Hematopoietic multipotent progenitor cell treated with erythropoietin and hydrocortisone succinate and interleukin-3 and kit ligand, for 15 days (in vitro differentiated cells): ENCODE measurements at places on chromosomes 11 and 22.

DNA sequence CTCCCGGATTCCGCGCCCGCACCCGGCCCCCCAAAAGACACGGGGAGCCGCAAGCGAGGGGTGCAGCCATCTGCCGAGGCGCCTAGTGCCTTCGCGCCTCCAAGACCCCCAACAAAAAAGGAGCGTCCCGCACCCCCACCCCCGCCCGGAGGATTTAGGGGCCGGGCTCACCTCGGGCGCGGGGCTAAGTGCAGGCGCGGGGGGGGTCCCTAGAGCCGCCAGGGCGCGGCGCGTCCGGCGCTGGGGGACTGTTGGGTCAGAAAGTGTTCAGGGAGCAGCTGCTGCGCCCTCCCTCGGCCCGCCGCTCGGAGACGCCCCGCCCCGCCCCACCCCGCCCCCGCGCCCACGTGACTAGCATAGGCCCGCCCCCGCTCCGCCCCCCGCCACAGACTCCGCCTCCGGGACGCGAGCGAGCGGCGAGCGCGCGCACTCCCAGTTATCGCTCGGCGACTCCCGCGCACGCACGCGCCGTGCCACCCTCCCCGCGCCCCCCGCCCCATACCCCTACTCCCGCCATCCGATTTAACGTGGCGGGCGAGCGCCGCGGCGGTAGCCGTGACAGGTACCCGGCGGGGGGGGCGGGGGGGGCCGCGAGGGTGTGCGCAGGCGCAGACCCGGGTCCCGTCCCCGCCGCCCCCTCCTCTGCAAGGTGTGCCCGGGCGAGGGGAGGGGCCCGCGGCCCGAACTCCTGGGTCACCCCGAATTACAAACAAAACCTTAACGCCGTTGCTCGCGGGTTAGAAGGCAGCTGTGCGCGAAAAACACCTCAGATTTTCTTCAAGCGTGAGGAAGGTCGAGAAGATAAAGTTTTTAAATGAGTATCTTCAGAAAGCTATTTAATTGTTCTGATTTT, 56.2 kb downstream of the KCNJ4 start:
- DNase-seq = peak; percentile 80

GRCh38 chr11:126214441-126214840, 2.9 kb downstream of the FAM118B start:
- no peak for DNase-seq

- DNase-seq = peak; percentile 16
These were observed 31.9 kb upstream of the IGLL5 start for GRCh38 chr22:22855617-22856308.

DNA sequence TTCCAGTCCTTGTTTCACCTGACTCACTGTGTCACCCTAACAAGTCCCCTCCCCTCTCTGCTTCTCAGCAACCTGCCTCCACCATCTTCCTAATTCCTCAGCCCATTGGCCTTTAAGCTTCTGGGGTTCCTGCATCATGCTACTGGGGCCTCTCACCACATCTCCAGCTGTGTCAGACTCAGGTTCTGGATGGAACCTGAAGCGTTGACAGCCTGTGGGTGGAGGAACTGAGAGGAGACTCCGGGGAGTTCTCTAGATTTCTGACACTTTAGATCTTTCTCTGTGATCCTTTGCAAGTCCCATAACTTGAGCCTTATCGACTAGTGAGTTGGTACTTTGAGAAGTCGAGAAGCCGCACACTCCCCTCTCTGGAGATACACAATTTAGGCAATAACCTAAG, 11.6 kb upstream of the SLC5A1 start:
- DNase-seq = no peak

DNA sequence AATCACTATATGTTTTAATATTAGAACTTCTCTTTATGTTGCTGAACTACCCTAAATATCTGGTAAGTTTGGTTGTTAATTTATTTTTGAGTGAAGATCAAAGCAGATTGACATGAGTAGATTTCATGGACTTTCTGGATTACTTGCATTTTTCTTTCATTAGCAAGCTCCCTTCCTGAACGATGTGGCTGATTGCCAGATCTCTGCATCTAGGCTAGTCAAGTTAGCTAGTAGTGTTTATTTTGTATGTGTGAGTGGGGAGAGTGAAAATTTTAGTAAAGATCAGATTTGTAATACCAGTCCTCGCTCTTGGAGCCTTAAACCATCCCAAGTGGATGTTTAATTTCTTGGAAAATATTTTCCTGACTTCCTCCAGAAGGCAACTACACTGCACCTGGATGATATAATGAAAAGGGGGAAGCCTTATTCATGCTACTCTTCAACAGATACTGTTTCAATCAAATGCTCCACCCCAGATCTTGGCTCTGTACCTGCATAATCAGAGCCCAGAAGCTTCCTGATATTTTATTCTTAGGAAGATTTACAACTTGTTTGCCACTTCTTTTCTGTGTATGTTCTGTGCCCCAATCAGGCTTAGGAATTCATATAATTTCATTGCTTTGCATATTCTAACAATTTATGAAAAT, 143.2 kb upstream of the GRIA4 start:
- no peak for DNase-seq

- DNase-seq = peak; percentile 87
These were observed 4.7 kb downstream of the FEN1 start for GRCh38 chr11:61797263-61797944.

DNA sequence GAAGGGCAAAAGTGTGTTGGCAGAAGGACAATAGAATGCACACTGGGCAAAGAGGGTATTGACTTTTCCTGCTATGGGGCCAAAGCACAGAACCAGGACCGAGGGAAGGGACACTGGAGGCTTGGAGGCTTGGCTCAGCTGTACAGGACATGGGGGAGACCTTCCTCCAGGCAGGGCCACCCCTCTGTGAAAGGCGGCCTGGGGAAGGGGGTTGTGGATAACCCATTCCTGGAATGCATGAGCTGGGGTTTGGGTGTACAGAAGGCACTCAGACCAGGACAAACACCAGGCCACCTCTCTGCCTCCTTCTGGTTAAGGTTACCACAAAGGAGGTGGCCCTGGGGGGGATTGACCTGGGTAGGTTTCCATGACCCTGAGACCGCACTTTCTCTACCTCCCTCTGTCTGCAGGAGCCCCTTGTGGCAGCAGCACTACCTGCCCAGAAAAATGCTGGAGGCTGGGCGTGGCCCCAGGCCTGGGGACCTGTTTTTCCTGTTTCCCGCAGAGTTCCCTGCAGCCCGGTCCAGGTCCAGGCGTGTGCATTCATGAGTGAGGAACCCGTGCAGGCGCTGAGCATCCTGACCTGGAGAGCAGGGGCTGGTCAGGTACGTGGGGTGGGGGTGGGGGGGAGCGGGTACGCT, 9.6 kb downstream of the P2RY2 start:
- DNase-seq = no peak

- DNase-seq = no peak
These were observed 65.0 kb upstream of the PTPRJ start for GRCh38 chr11:47915374-47915773.

- no peak for DNase-seq
These were observed 4.3 kb upstream of the PHLDA2 start for GRCh38 chr11:2933375-2934020.

- no peak for DNase-seq
These were observed 10.8 kb downstream of the LIF start for GRCh38 chr22:30235687-30236170.

GRCh38 chr11:19996571-19996970, 163.7 kb downstream of the DBX1 start:
- no peak for DNase-seq

DNA sequence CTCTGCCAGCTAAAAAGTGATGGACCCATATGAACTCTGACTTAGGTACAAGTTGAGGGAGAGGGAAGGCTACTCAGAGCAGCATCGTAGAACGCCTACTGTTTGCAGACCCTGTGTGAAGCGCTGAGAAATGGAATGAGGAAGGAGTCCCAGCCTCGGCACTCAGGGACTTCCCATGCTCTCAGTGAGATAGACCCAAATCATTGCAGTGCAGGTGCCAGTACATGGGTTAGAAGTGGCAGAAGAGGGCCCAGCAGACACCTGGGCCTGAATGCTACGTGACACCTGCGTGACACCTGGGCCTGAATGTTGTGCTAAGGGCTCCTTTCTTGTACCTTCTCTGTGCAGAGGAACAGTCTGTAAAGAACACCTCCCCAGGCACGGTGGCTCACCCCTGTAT, 2.6 kb upstream of the PDGFB start:
- no peak for DNase-seq

GRCh38 chr22:36362075-36362474, 25.7 kb downstream of the MYH9 start:
- DNase-seq = no peak
